ENCODE measurements at places on chromosomes 7 and 10. TPM values are rescaled to one million over a fixed set of nuclear protein-coding genes. Genes with fewer than 3 reads are reported as not detected.

ZNF716 gene
- polyA plus RNA-seq = 0.03 TPM

AVL9 gene
- polyA plus RNA-seq = 18.3 TPM

VWDE gene
- polyA plus RNA-seq = 4.4 TPM

TCTN3 gene
- polyA plus RNA-seq = 84.1 TPM

- DNase-seq = no peak
Measured at GRCh38 chr7:55534262-55534915, 37.9 kb downstream of the VOPP1 start.

DNA sequence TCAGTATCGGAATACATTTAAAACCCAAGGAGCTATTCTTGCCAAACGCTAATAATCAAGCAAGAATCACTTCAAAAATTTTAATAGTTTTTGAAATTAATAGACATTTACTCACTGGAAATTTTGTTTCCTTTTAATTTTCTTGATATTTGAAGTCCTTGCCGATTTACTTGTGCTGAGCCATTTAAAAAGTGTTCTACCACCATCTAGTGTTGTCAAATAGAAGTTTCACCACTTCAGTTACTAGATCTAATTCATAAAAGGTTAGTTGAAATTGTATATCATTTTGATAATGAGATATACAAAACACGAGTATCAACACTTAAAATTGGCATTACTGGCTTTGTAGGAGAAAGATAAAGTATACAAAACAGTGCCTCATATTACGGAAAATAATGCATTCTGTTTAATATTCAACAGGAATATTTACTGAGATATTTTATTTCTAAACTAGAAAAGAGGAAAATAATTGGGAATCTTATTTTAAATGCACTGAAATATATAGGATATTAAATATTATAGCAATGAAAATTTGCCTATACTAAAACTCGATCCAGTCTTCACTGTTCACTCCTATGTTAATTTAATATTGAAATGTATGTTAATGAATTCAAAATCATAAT is 664.8 kb upstream of the SEMA3D start:
- DNase-seq = peak; percentile 6

DNA sequence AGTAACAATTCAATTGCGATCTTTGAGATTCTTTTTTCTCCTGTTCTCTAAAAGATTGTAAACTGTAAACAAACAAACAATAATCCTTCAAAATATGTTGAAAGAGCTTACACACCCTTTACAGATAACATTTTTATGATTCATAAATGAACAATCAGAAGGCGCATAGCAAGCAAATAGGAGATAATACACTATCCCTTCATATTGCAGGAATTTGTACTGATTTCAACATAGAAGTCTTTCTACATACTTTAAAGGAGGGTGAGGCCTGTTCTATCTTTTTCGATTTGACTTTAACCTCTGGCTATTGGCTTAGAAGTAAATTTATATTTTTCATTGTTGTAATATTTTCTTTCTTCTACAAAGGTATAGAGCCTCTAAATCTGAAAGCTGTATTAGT is 57.2 kb downstream of the TFEC start:
- no peak for DNase-seq

GRCh38 chr7:51314726-51315125 is 1.9 kb downstream of the COBL start:
- no peak for DNase-seq

GRCh38 chr7:54757711-54758110 is 1.3 kb downstream of the SEC61G start:
- no peak for DNase-seq

GRCh38 chr7:123397746-123398338 is 136.6 kb downstream of the IQUB start:
- no peak for DNase-seq

DNA sequence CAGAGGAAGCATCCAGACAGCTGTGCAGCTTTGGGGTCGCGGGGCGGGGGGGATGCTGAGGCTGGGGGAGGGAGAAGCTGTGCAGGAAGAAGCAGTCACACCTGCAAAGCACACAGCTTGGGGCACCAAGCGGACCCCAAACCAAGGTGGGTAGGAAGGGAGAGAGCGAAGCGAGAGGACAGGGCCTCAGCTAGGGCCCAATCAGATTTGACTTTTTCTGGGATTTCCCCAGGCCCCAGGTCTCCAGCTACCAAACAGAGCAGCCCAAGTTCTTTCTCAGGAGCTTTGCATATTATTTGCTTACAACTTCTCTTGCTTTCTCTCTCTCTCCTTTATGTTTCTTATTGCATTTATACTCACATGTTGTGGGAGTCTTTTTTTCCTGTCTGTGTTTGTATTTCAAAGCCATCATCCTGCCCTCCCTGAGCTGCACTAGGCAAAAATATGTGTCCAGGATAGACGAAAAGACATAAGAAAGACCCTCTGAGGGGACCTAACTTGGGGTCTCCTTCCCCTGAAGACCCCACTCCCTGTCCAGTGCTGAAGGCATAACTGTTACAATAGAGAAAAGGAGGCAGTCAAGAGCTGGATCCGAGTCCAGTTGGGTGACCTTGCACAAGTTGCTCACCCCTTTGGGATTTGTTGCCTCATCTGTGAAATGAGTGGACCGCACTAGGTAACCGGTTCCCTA is 50.6 kb upstream of the SMNDC1 start:
- no peak for DNase-seq

- no peak for DNase-seq
Measured at GRCh38 chr7:128359336-128359735, 2.2 kb downstream of the PRRT4 start.
